Glomerular endothelial cell (primary cell): ENCODE measurements at places on chromosomes 13 and 19.

DNA sequence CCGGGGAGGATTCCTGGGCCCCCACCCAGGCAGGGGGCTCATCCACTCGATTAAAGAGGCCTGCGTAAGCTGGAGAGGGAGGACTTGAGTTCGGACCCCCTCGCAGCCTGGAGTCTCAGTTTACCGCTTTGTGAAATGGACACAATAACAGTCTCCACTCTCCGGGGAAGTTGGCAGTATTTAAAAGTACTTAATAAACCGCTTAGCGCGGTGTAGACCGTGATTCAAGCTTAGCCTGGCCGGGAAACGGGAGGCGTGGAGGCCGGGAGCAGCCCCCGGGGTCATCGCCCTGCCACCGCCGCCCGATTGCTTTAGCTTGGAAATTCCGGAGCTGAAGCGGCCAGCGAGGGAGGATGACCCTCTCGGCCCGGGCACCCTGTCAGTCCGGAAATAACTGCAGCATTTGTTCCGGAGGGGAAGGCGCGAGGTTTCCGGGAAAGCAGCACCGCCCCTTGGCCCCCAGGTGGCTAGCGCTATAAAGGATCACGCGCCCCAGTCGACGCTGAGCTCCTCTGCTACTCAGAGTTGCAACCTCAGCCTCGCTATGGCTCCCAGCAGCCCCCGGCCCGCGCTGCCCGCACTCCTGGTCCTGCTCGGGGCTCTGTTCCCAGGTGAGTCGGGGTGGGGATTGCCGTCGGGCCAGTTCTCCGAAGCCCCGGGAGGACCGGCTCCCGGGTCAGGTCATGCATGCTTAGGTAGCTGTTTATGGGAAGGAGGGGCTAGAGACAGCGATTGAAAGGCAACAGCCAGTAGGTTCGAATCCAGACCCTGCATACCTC, at the start of gene ICAM1:
Gene ICAM1 (plus strand): TSS at position 505 of the 779 bp plus-strand sequence. CDS start 40 bp downstream, at position 545.
- peak; percentile 61 for DNase-seq

DNA sequence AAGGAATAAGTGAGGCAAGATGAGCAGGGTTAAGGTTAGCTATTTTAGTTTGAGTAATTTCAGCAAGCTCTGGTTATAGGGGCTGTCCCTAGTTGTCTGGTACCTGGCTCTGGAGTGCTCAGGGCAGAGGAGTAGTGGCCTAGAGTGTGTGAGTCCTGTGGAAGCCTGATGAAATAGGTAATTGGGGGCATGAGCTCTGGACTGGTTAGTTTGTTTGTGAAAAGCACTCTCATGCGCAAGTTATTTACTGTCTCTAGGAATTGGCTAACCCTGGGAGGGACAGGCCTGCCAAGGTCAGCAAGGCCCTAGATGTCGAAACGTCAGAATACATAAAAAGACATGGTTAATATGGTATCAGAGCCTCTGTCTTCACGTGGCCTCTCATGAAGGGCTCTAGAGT, 900.1 kb downstream of the PCDH17 start:
- DNase-seq: no peak

- no peak for DNase-seq
Observed at GRCh38 chr13:114071991-114072390, 60.4 kb downstream of the RASA3 start.

GRCh38 chr13:50299546-50300249, 284.5 kb downstream of the KCNRG start:
- DNase-seq: no peak

DNA sequence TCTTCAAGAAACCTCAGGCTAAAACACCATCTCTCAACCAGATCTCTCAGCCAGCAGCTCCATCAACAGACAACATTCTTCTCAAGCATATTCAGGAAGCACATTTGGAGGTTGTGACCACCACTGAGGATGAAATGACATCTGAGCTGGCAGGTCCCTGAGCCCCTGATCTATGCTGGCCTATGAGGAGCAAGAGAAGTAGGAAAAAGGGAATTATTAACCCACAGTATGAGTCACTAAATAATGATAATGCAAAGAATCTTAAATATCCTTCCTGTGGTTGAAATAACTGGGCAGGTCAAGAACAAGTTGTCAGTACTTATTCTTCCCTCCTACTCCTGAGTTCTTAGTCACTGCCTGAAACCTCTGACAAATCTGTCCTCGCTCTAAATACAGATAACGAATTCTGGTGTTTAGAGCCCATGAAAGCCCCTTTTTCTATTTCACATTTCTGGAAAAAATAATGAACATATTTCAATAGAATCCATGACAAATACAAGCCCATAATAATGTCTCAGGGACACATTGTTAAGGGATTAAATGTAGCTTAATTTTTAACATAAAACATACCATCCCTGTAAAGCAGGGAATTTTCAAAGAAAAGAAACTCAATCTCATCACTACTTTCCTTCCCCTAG, 225.8 kb upstream of the IRS2 start:
- DNase-seq: peak; percentile 14

DNA sequence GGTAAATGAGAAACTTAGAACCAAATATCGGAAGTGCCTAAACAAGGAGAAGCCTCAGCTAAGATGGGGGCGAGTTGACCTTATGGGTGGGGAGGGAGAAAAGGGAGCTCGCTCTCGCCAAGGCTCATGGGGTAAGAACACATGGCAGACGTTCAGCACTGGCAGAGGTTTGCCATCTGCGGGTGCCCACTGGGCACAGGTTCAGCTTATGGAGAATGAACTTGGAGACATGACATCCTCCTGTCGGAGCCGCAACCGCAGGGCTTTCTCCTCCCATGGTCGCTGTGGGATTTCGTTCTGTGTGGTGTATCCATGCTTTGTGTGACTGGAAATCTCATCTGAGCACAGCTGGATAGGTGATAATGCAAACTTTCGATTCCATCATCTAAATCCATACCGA, 36.1 kb upstream of the PEPD start:
- DNase-seq: no peak

GRCh38 chr19:3710265-3710812, 2.2 kb downstream of the TJP3 start:
- no peak for DNase-seq

GRCh38 chr13:79794931-79795330, 314.0 kb downstream of the NDFIP2 start:
- no peak for DNase-seq

DNA sequence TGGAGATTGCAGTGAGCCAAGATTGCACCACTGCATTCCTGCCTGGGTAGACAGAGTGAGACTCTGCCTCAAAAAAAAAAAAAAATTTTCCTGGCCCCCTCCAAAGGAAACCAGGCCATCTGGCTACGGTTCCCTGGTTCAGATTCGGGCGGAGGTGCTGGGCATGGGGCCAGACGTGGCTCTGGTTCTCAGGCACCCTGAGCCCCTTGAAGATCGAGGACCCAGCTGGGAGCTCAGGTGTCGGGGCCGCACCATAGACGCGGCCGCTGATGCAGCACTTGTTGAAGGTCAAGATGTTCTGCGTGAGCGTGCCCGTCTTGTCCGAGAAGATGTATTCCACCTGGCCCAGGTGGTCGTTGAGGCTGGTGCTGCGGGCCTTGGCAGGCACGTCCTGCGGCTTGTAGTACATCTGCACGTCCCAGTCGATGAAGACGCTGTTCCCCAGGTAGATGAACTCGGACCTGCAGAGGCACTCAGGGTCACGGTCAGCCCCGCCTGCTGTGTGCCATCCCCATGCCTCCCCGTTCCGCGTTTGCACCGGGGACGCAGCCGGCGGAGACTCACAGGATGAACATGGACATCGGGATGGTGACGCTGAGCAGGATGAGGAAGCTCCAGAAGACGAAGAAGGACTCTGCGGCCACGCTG, 12.3 kb downstream of the ATP8B3 start:
- no peak for DNase-seq

- no peak for DNase-seq
Observed at GRCh38 chr19:49058562-49058961, 1.0 kb upstream of the CGB7 start.

DNA sequence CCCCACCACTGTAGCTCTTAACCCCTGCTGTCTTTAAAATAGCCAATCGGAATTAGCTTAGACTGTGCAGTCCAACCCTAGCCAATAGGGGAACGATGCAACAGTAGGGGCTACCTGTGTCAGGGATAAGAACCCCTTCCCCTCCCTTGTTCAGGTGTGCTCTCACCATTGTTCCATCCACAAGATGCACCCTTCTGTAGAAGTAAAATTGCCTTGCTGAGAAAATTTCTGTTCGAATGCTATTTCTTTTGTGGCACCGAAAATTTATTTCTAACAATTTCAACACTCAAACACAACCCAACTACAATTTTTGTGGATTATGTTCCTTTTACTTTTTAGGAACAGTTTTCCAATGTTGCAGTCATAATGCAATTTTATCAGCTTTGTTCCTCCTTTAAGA, 3.6 kb upstream of the ZNF583 start:
- no peak for DNase-seq

DNA sequence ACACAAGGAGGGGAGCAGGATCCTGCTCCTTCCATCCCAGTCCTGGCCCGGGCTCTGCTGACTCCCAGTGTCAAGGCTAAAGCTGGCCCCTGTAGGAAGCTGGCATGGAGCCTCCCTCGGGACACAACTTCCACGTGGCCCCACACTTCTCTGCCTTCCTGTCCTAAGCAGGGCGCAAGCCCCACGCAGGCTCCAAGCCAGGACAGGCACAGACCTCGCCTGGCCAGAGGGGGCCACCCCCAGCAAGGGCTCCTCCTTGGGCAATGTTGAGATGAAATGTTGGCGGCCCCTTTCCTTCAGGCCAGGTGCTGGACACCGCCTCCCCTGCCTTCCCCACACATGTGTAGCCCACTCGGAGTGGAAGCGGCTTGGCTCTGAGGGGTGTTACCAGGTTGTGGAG, 66.6 kb downstream of the COL4A1 start:
- no peak for DNase-seq

GRCh38 chr13:74153316-74153715, 19.1 kb upstream of the KLF12 start:
- no peak for DNase-seq

- DNase-seq: no peak
Observed at GRCh38 chr19:51786646-51787494, 8.1 kb upstream of the FPR3 start.

DNA sequence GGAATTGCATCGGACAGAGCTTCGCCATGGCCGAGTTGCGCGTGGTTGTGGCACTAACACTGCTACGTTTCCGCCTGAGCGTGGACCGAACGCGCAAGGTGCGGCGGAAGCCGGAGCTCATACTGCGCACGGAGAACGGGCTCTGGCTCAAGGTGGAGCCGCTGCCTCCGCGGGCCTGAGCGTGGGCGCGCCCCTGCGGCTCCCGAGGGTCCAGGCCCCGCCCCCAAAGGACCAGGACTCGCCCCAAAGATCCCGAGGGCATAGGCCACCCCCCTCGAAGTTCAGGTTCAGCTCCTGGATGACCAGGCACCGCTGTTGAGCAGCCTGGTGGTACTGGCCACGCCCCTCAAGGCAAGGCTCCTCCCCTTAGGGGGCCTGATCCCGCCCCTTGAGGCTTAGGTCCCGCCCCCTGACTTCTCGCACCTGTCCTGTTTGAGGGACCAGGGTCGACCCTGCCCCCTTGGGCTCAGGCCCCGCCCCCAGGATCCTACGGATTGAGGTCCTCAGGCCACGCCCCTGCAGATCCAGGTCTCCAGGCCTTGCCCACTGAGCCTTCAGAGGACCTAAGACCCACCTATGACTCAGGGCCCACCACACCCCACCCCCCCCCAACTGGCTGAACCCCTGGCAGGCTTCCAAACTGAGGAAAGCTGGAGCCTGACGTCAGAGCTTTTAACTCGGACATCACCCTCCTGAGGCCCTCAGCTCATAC, 43.1 kb downstream of the CYP4F22 start:
- no peak for DNase-seq

DNA sequence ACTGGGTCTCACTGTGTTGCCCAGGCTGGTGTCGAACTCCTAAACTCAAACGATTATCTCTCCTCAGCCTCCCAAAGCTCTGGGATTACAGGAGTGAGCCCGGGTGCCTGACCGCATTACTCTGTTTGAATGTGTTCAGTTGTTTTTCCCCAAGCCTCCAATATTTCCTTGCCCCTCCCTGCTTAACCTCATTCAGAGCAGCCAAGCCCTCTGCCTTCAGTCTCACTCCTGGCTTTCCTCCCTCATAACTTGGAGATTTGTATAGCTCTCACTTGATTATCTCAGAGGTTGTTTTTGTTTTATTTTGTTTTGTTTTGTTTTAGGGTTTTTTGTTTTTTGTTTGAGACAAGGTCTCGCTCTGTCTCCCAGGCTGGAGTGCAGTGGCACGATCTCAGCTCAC, 11.4 kb downstream of the EPHX3 start:
- no peak for DNase-seq

GRCh38 chr13:51996641-51997040, 14.6 kb downstream of the ATP7B start:
- no peak for DNase-seq

GRCh38 chr19:50501186-50501567, 9.8 kb downstream of the JOSD2 start:
- no peak for DNase-seq

DNA sequence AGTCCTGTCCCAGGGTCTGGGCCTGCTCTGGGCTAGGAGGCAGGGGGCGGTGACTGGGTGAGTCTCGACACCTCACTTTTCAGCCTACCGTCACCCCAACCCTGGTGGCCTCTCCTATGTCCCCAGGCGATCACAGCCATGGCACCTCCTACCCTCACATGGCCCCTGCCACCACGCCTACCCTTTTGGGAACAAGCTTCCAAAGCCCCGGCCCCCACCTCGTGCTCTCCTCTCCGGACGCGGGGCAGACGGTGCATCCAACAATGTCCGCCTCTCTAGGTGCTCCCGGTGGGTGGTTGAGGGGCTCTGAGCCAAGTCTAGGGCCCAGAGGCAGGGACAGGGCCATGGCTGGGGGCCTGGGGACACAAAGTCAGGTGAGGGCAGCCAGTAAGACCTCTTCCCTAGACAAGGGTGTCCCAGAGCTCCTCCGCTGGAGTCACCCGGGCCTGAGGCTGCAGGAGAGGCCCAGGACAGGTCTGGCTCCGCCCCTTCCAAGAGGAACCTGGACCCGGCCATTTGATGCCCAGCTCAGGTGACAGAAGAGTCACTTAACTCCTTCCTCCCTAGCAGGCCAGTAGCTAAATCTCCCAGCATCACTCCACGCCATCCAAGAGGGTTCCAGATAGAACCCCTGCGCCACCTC, at the start of gene SYNE4:
Gene SYNE4 (minus strand): TSS at position 478 of the 643 bp plus-strand sequence. CDS start 132 bp downstream, at position 346.
- DNase-seq: no peak

DNA sequence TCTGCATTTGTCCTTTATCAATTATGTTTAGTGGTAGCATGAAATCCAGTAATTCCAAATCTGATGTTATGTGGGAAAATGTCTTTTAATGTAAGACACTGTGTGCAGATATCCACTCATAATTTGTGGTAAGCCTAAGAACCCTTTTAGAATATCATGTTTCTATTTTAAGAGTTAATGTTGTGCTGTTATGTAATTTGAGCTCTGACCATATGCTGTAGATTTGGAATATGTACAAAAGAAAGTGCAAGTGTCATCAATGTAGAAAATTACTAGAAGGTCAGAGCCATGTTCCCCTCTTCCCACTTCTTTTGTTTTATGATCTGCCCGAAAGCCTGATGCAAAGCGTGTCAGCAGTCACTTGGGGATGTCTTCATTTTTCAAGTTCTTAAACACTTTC, 44.5 kb downstream of the SCEL start:
- no peak for DNase-seq

GRCh38 chr19:58569191-58569942, 3.8 kb downstream of the MZF1 start:
- no peak for DNase-seq
